Left lung (tissue), 14 donors: ENCODE measurements at places on chromosomes 16 and 17. TPM values are rescaled to one million over a fixed set of nuclear protein-coding genes. Genes with fewer than 3 reads are reported as not detected.

GRIN2C gene
- total RNA-seq: not detected

FAM117A gene
- 13.4 TPM for total RNA-seq

C16orf82 gene
- total RNA-seq: not detected

SDR42E2 gene
- not detected for total RNA-seq

PRCD gene
- total RNA-seq: 2.9 TPM

TNP2 gene
- not detected for total RNA-seq

SCRN2 gene
- 26.4 TPM for total RNA-seq

SDK2 gene
- 6.3 TPM for total RNA-seq

GRCh38 chr16:22721511-22722100, 92.4 kb upstream of the HS3ST2 start:
- H3K27me3 ChIP-seq: no peaks in the 10 kb centered on the region
- H3K36me3 ChIP-seq: no peaks in the 10 kb centered on the region
- H3K27ac ChIP-seq: no peak overlapping the region
- H3K4me1 ChIP-seq: no peaks in the 10 kb centered on the region

- no peaks in the 10 kb centered on the region for H3K4me1 ChIP-seq
- no peaks in the 10 kb centered on the region for H3K36me3 ChIP-seq
- H3K27ac ChIP-seq: no peak overlapping the region
- DNase-seq: no peak
- H3K27me3 ChIP-seq: no peaks in the 10 kb centered on the region
These were observed 466.2 kb downstream of the MAF start for GRCh38 chr16:79134300-79134699.

DNA sequence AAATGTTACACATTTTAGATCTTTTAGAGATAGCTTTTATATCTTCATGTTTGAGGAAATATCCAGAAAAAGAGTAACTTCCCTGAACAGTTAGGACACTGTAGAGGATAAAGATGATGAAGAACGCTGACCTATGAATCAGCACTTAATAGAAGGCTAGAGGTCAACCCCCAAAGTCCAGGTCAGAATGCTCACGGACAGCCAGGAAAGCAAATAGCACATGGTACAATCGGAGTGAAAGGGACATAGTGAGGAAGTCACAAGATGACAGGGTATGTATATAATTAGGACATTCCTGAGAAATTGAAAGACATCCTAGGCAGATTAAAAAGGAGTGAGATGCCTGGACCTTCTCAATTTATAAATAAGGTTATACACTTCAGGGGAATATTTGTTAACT, 55.1 kb upstream of the CNTNAP4 start:
- H3K27ac ChIP-seq: no peak overlapping the region
- no peaks in the 10 kb centered on the region for H3K4me1 ChIP-seq
- no peak for DNase-seq

GRCh38 chr17:68522266-68522665, 10.0 kb downstream of the PRKAR1A start:
- H3K27ac ChIP-seq: no peak overlapping the region
- peaks cover 49% of the 10 kb centered on the region for H3K4me1 ChIP-seq
- H3K36me3 ChIP-seq: peaks cover 88% of the 10 kb centered on the region
- H3K4me3 ChIP-seq: no peak overlapping the region
- H3K27me3 ChIP-seq: no peaks in the 10 kb centered on the region

GRCh38 chr16:72256398-72257066, 84.6 kb upstream of the PMFBP1 start:
- no peak for DNase-seq
- H3K4me1 ChIP-seq: no peaks in the 10 kb centered on the region
- no peak overlapping the region for H3K27ac ChIP-seq
- no peak overlapping the region for H3K4me3 ChIP-seq
- no peaks in the 10 kb centered on the region for H3K36me3 ChIP-seq

GRCh38 chr16:27174007-27174406, 29.3 kb upstream of the KDM8 start:
- no peaks in the 10 kb centered on the region for H3K4me1 ChIP-seq
- no peak for DNase-seq
- no peak overlapping the region for H3K27ac ChIP-seq
- no peaks in the 10 kb centered on the region for H3K36me3 ChIP-seq
- no peak overlapping the region for H3K4me3 ChIP-seq
- H3K27me3 ChIP-seq: no peaks in the 10 kb centered on the region

GRCh38 chr17:77424585-77425344, 284.0 kb downstream of the SEC14L1 start:
- no peaks in the 10 kb centered on the region for H3K36me3 ChIP-seq
- no peaks in the 10 kb centered on the region for H3K27me3 ChIP-seq
- peak; percentile 88 for DNase-seq
- H3K27ac ChIP-seq: peak overlapping the region; percentile 87

DNA sequence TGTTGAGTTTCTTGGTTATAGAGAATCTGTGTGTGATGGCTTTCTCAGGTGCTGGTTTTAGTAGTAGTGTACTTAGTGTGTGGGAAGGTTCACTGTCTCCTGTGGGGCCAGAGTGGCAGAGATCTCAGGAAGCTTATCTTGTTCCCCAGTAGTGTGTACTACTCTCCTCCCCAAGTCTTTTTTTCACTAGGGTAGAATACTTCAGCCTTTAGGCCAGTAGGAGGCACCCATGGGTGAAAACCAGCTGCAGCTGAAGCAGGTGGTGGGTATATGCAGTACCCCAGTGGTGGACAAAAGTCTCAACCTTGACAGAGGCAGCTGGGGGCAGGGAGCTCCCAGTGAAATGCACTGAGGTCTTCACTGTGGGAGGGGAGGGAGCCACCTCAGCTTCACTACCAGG, 109.9 kb downstream of the PHKB start:
- no peaks in the 10 kb centered on the region for H3K4me1 ChIP-seq
- H3K27me3 ChIP-seq: no peaks in the 10 kb centered on the region
- H3K4me3 ChIP-seq: no peak overlapping the region
- DNase-seq: no peak
- no peaks in the 10 kb centered on the region for H3K36me3 ChIP-seq
- no peak overlapping the region for H3K27ac ChIP-seq

- no peaks in the 10 kb centered on the region for H3K4me1 ChIP-seq
- H3K4me3 ChIP-seq: no peak overlapping the region
- H3K27ac ChIP-seq: no peak overlapping the region
- H3K36me3 ChIP-seq: no peaks in the 10 kb centered on the region
- peaks cover 16% of the 10 kb centered on the region for H3K27me3 ChIP-seq
These were observed 15.0 kb upstream of the PRSS27 start for GRCh38 chr16:2734844-2735515.

- no peaks in the 10 kb centered on the region for H3K4me1 ChIP-seq
- H3K27ac ChIP-seq: no peak overlapping the region
- no peak for DNase-seq
- no peaks in the 10 kb centered on the region for H3K27me3 ChIP-seq
- H3K36me3 ChIP-seq: no peaks in the 10 kb centered on the region
- no peak overlapping the region for H3K4me3 ChIP-seq
These were observed 484.6 kb downstream of the KIF2B start for GRCh38 chr17:54307351-54307750.

DNA sequence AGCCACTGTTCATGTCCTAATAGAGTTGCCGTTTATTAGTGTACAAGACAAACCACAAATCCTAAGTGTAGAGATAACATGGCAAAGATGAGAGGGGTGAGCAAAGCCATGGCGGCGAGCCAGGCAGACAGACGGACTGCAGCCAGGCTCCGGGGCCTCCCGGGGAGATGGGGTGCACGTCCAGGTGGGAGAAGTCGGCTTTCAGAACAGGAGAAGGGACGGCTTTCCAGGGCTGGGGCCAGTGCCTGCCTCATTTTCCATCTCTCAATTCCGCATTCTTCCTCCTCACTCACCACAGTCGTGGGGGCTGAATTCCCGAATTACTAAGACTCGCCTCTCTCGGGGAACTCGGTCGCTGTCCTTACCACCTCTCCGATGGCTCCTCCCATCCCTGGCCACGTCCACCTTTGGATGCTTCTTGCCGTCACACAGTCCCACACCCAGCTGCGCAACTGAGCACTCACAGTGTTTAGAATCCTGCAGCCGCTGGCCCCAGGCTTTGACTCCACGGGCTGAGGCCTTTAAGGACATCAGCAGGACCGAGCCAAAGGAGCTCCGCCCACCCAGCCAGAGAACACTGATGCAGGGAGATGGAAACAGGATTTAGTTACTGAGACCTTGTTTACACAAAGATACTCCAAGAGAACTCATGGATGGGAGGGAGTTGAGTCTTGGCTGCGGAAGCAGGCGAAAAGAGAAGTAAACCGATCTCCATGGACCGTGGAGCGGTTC, 59.7 kb downstream of the RNF112 start:
- DNase-seq: peak; percentile 62
- no peak overlapping the region for H3K4me3 ChIP-seq
- H3K4me1 ChIP-seq: no peaks in the 10 kb centered on the region
- H3K36me3 ChIP-seq: no peaks in the 10 kb centered on the region

DNA sequence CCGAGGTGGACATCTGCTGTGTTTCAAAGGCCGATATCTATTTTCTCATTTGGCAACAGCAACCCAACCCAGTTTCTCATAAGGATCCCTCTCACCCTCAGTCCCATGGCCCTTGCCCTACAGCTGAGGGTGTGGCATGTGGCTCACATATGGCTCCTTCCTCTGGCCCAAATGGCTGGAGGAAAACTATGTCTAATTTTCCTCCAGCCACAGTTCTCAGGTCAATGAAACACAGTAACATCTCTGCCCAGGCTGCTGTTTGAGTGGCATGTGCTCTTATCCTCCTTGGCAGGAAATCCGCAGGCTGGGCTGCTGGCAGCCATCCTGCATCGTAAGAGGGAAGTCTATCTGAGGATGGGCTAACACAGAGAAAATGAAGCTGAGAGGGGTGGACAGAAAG, 24.1 kb downstream of the SERPINF1 start:
- H3K36me3 ChIP-seq: no peaks in the 10 kb centered on the region
- H3K27me3 ChIP-seq: no peaks in the 10 kb centered on the region

DNA sequence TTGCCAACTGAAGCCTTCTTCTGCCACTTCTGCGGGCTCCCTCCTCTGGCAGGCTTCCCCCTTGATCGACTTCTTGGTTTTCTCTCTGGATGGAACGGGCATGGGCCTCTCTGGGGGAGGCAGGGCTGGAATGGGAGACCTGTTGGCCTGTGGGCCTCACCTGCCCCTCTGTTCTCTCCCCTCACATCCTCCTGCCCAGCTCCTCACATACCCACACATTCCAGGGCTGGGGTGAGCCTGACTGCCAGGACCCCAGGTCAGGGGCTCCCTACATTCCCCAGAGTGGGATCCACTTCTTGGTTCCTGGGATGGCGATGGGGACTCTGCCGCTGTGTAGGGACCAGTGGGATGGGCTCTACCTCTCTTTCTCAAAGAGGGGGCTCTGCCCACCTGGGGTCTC, 6.5 kb upstream of the LASP1NB start:
- H3K36me3 ChIP-seq: no peaks in the 10 kb centered on the region
- peaks cover 5% of the 10 kb centered on the region for H3K4me1 ChIP-seq
- H3K4me3 ChIP-seq: no peak overlapping the region
- no peak overlapping the region for H3K27ac ChIP-seq
- H3K27me3 ChIP-seq: no peaks in the 10 kb centered on the region
- no peak for DNase-seq

GRCh38 chr17:6589266-6589946, 33.1 kb upstream of the PITPNM3 start:
- no peaks in the 10 kb centered on the region for H3K27me3 ChIP-seq
- no peak overlapping the region for H3K4me3 ChIP-seq
- peaks cover 6% of the 10 kb centered on the region for H3K4me1 ChIP-seq
- no peak for DNase-seq
- H3K27ac ChIP-seq: no peak overlapping the region

DNA sequence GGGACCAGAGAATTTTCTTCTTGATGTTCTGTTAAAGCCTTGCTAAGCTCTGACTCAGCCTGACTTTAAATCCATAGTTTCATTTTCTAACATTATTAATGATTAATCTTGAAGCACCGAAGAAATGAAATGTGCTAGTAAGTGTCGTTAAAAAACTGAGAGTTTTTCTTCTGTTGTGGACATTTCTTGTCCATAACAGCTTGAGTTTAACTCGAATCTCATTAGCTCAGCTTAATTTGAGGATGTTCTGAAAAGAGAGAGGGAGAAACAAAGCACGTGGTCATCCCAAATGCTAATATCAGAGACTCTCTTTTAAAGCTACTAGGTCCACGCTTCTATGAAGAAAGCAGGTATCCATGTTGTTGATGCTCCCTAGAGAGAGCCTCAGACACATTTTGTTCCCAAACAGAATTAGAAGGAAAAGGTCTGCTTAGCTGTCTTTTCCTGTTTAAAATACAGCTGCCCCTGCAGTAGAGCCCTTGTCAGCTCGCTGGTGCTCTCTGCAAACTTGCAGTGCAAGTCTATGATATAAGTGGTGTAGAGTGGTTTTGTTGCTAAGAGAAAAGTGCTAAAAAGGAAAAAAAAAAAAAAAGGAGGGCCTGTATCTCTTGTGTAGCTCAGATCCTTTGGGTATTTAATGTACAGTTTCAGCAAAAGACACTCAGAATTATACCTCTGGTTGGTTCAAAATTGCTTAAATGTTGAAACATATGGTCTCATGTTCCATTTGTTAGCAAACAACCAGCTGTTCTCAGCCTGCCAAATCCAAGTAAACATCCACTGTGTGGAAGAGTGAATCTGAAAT, 191.1 kb upstream of the TBX2 start:
- no peak overlapping the region for H3K4me3 ChIP-seq
- H3K36me3 ChIP-seq: no peaks in the 10 kb centered on the region
- H3K4me1 ChIP-seq: peaks cover 11% of the 10 kb centered on the region
- H3K27ac ChIP-seq: peak overlapping the region; percentile 82

GRCh38 chr16:55982597-55982996, 107.4 kb upstream of the CES5A start:
- no peaks in the 10 kb centered on the region for H3K4me1 ChIP-seq
- no peak overlapping the region for H3K27ac ChIP-seq
- H3K4me3 ChIP-seq: no peak overlapping the region
- no peaks in the 10 kb centered on the region for H3K36me3 ChIP-seq
- DNase-seq: no peak

GRCh38 chr17:50620858-50621257, 13.8 kb upstream of the ABCC3 start:
- peaks cover 31% of the 10 kb centered on the region for H3K27me3 ChIP-seq
- H3K4me1 ChIP-seq: peaks cover 10% of the 10 kb centered on the region
- H3K4me3 ChIP-seq: no peak overlapping the region
- H3K36me3 ChIP-seq: no peaks in the 10 kb centered on the region

GRCh38 chr17:81702934-81703746, at the start of gene MRPL12:
Gene MRPL12, plus strand, starts transcription at chr17:81703367. Its CDS starts 135 bp downstream, at chr17:81703502.
- peaks cover 36% of the 10 kb centered on the region for H3K4me1 ChIP-seq
- peak; percentile 95 for DNase-seq
- H3K36me3 ChIP-seq: no peaks in the 10 kb centered on the region

- H3K27me3 ChIP-seq: peaks cover 20% of the 10 kb centered on the region
- H3K27ac ChIP-seq: peak overlapping the region; percentile 18
- H3K36me3 ChIP-seq: peaks cover 24% of the 10 kb centered on the region
- DNase-seq: no peak
These were observed 10.4 kb downstream of the SLC25A10 start for GRCh38 chr17:81722184-81723120.

GRCh38 chr17:38451840-38452529, 23.7 kb downstream of the ARHGAP23 start:
- H3K27me3 ChIP-seq: peaks cover 29% of the 10 kb centered on the region
- peaks cover 37% of the 10 kb centered on the region for H3K4me1 ChIP-seq
- H3K27ac ChIP-seq: peak overlapping the region; percentile 73
- H3K4me3 ChIP-seq: no peak overlapping the region

DNA sequence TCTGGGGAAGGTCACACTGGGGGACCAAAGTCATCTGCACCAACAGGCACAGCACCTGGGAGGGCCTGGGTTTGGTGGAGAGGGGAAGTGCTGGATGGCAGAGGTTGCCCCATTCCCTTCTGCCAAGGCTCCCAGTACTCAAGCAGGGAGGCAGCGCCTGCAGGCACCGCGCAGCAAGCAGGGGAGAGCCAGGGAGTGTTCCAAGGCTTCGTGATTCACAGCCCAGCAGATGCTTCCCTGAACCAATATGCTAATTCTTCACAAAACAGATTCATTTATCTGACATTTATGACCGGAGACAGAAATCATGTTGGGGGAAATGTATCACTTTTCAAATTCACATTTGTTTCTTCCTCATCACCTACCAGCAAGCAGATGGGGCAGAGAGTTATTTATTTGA, 13.4 kb upstream of the CDH5 start:
- H3K36me3 ChIP-seq: no peaks in the 10 kb centered on the region
- no peak overlapping the region for H3K27ac ChIP-seq
- H3K4me3 ChIP-seq: no peak overlapping the region
- no peak for DNase-seq
- H3K27me3 ChIP-seq: no peaks in the 10 kb centered on the region
- no peaks in the 10 kb centered on the region for H3K4me1 ChIP-seq
